ENCODE measurements at places on chromosomes 11 and 22.

GRCh38 chr11:33018840-33019239 lies 3.2 kb downstream of the DEPDC7 start:
- no peak for DNase-seq

- no peak for DNase-seq
These were observed 72.4 kb downstream of the TEAD1 start for GRCh38 chr11:12746593-12747097.

DNA sequence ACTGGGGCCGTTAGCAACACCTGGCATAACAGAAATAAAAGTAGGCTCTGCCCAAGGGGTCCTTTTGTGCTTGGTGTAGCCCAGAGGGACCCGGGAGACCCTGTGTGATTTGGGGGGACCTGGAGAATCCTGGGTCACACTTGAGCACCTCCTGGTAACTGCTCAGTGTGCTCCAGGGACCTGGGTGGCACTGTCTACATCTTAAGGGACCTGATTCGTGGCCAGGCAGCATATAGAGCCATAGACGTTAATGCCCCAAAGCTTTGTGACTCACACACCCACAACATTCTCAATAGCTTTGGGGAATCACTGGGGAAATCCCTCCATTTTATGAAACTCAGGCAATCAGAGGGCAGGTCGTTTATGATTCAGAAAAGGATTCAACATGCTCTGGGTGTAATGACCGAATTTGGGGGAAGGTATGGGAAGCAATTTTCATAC lies 3.6 kb upstream of the IGF2 start:
- DNase-seq: no peak

DNA sequence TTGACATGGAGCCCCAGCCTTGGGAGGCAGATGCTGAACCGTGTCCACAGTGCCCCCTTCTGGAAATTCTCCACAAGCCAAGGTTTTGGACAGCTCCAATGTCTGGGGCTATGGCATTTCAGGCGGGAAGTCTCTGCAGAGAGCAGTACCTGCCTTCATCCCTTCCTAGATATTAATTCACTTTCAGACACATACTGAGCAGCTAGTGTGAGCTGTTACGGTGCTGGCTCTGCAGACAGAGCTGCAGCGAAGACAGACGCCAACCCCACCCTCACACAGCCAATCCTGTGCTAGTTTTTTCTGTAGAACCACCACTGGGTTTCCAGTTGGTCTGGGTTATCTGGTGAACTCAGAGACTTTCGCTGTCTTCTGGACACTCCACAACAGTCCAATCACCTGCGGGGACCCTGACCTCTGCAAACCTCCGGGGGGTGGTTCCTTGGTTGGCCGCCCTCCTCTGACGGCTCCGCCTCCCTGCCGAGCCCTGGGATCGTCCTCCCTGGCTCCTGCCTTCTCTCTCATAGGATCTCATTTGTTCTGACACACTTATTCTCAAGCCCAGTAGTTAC lies 9.1 kb downstream of the LMF2 start:
- no peak for DNase-seq

DNA sequence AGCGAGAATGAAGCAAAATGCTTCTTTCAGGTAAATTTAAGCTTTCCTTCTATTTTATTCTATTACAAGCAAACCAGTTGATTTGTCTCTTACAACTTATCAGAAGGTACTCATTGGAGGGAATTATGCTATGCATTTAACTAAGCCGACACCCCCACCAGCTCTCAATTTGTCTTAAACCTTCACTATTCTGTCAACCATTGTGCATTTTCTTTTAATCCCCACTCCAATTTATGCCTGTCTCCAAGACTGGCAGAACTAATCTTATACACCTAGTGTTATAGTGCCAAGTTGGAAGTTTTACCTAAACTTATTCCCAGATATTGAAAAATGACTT lies 12.5 kb downstream of the TAF1D start:
- DNase-seq: no peak

DNA sequence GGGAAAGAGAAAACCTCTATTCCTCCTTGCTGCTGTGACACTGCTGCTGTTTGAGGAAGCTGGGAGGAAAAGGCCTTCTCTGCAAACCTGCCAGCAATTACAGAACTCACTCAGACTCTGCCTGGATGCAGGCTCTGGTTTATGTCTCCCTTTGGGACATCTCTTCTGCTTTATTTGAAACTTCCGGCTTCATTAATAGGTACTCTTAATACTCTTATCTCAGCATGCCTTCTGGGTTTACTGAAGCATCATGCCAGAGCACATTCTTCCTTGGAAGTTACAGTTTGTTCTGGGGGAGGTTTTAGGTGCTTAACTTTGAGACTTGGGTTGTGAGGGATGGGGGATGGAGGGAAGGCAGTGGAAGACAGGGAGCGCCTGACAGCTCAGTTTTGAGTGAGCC lies 79.9 kb downstream of the NAV2 start:
- no peak for DNase-seq

DNA sequence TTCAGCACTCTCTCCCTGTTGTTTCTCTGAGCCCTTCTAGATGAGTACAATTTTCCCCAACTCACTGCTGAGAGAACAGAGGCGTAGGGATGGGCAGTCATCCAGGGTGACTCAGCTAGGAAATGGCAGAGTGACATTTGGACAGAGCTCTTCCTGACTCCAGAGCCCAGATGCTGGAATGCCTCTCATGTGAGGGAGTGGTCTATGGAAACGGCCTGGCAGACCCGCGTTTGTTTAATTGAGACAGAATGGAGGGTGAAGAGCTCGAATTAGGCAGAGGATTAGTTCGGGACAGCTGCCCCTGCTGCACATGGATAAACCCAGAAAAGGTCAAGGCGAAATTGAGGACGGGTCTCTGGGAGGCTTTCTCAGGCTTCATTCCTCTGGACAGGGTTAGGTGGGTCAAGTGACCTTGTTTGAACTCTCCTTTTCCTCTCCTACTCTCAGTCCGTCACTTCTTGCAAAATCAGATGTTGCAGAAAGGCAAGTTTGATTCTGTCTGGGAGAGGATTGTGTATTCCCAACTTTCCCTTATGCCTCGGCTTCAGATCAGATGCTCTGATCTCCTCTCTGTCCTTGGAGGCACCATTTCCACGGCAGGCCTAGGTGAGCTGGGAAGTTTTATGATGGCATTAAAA lies 7.6 kb upstream of the LMO2 start:
- peak; percentile 11 for DNase-seq

GRCh38 chr11:66922551-66922950 lies 35.6 kb downstream of the PC start:
- DNase-seq: no peak

- DNase-seq: no peak
These were observed 87.8 kb downstream of the CWC15 start for GRCh38 chr11:94885581-94885980.

GRCh38 chr11:62472063-62472884 lies 53.4 kb downstream of the SCGB1A1 start:
- DNase-seq: no peak

DNA sequence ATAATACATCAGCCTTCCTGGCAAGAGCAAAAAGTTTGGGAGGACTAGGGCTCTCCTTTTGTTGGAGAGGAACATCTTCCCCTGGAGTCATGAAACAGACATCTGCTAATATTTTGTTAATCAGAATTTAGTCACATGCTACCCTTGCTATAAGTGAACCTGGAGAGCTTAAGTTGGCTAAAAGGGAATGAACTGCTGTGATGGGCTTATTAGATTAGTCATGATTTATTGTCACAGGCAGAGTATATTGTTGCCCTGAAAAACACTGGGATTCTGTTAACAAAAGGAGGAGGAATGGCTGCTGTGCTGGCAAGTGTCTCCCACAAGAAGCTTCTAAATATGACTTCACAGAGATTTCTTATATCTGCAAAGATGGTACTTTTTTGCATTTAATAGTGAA lies 16.0 kb downstream of the TCP11L1 start:
- no peak for DNase-seq

GRCh38 chr22:31302006-31302405 lies 9.7 kb upstream of the PIK3IP1 start:
- no peak for DNase-seq

- DNase-seq: no peak
These were observed 285.8 kb downstream of the SOX6 start for GRCh38 chr11:16070573-16070972.

GRCh38 chr11:6695377-6695776 lies 12.2 kb upstream of the MRPL17 start:
- no peak for DNase-seq

DNA sequence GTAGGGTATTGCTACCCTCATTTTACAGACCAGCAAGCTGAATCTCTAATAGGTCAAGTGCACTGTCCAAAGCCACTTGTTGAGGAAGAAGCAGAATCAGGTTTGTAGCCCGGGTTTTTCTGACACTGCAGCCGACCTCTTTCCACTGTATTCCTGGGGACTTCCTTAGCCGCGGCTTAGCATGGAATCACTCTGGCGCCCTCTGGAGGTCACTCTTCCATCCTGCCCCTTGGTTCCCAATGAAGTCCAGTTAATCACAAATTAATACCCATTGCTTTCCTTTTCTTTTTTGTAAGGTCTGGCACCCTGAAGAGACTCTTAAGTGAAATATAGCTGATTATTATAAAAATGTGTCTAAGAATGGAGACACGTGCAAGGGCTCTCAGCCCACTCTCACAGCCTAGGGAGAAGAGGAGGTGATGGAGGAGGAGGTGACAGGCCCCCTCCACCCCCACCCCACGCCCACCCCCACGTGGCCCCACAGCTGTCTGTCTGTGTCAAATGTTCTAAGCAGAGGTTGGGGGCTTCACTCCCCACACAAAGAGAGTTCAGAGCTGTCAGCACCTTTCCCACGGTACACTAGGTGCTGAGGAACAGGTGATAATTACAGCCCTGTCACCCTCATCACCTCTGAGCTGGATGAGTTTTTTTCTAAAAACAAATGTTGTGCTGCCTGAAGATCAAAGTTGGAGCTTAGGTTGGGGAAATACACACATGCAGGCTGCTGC lies 57.7 kb upstream of the DRD2 start:
- DNase-seq: no peak

DNA sequence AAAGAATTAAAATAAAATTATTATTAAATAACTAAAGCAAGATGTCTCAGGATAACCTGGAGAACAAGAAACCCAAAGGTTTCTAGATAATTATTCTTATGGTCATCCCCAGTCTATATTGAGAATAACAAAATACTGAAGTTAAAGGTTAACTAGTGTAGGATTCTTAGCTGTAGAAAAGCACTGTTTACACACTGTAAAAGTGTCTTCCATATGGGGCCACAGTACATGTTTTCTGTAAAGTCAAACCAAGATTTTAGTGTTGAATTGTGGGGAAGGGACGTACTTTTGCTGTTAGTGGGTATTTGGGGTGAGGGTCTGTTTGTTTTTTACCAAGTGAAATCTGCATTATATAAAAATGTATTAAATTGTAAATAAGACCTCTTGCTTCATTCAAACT lies 47.5 kb upstream of the SOX6 start:
- no peak for DNase-seq

DNA sequence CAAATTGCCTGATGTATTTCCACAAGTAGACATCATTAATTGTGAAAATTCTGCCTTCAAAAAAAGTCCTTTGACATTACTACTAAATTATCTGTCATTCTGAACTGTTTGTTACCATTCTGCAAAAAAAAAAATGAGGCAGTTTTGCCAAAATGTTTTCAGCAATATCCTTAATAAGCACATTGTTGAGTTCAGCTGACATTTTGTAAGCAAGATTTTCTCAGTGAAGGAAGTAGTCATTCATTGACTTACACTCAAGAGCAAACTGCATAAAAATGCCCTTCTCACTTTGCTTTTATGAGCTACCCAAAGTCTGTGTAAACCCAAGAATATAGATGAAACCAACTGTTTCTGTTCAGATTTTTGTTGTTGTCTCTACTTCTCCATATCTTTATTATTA lies 125.9 kb downstream of the UVRAG start:
- DNase-seq: no peak

- DNase-seq: no peak
These were observed 72.9 kb upstream of the OR5AN1 start for GRCh38 chr11:59285716-59286260.

GRCh38 chr11:87092159-87092558 lies 54.4 kb downstream of the TMEM135 start:
- DNase-seq: no peak

- no peak for DNase-seq
These were observed 57.3 kb upstream of the ALKBH3 start for GRCh38 chr11:43823316-43823715.

- no peak for DNase-seq
These were observed 8.5 kb downstream of the SIPA1 start for GRCh38 chr11:65646288-65646957.

DNA sequence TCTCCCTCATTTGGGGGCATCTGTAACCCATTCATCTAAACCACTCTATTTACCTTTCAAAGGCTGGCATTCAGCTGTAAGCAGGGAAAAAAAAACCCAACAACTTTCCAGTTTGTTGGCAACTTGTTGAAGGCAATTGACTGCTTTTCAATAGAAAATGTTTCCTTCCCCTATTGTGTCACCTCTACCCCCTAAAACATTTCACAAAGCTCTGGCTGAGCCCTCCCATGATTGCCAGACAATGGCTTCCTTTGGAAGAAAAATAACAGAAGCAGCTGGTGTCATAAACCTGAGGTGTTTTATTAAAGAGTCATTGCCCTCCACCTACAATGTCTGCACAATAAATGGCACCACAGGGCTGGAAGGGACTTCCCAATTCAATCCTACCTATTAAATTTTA lies 22.1 kb upstream of the PSMA1 start:
- DNase-seq: no peak

DNA sequence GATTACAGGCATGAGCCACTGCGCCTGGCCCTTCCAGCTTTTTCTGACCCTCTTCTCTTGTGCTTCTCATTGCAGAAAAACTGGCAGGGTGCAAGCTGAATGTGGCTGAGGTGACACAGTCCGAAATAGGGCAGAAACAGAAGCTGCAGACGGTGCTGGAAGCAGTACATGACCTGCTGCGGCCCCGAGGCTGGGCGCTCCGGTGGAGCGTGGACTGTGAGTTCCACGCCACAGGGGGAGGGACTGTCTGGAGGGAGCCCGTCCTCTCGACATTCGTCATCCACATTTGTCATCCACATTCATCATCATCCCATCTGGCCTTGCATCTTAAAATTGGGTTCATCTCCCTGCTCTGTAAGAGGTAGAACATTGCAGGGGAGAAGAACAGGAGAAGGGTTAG lies 49.3 kb upstream of the PARVG start:
- no peak for DNase-seq

All from esophagus squamous epithelium (tissue), 5 donors.